Adrenal gland (tissue), 19 donors: ENCODE measurements at places on chromosomes 6 and 20. TPM values are rescaled to one million over a fixed set of nuclear protein-coding genes. Genes with fewer than 3 reads are reported as not detected.
A peak's percentile ranks its signal among the peaks of the same experiment; 100 is the strongest.

Gene SGK2
- total RNA-seq: not detected

Gene FGD2
- 18.3 TPM for total RNA-seq

DNA sequence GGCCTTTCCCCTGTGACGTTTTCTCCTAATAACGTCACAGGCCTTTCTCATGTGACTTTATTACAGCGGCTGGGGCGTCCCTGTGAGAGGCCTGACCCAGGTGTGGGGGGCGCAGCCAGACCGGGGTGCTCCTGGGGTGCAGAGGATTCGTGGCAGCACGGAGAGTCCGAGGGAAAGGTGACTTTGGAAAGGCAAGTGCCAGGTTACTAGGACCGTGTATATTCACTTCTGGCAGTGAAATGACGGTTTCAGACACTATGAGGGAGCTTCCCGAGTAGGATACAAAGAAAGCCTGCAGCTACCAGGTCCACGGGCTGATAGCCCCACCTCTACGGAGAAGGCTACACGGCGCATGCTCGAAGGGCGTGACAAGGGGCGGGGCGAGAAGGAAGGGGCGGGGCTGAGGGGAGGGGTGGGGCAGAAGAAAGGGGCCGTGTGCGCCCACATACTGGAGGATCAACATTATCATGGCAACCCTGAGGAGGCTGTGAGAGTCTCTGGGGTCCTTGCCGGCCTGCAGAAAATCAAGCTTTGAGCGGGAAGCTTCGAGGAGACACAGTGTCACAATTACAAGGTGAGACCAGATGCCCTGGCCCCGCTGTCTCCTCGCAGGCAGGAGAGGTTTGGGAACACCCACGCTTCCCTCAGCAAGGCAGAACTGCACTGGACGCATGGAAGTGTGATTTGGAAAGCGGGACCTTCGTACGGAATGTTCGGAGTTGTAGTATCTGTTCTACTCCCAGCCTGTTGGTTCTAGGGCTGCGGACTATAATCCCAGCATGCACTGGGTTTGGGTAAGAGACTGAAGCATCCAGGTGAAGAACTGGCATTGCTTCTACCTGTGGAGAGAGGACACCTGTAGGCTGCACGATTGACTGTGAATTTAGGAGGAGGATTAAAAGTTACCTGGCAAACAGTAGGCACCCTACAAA lies 54.4 kb upstream of the ZNF337 start:
- peaks cover 2% of the 10 kb centered on the region for H3K4me1 ChIP-seq
- H3K27ac ChIP-seq: no peak overlapping the region
- H3K4me3 ChIP-seq: peak overlapping the region; percentile 62
- DNase-seq: peak; percentile 51
- H3K27me3 ChIP-seq: no peaks in the 10 kb centered on the region

DNA sequence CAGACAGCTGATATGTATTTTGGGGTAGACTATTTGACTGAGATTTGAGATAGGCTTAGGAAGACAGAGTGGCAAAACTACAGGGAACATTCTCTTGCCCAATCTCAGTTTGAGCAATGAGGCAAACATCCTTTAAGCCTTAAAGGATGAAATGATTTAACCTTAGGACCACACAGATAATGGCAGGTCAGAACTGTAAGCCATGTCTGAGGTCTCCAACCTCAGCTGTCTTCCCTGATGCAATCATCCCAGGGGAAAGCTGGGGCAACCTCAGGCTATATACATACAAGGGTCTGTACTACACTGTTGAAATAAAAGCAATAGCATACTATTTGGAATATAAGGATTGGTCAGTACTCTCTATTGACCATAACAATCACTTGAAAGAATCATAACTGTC lies 83.8 kb upstream of the NUP153 start:
- no peaks in the 10 kb centered on the region for H3K27me3 ChIP-seq
- no peak for DNase-seq
- no peaks in the 10 kb centered on the region for H3K4me1 ChIP-seq

- no peaks in the 10 kb centered on the region for H3K4me1 ChIP-seq
- peak; percentile 46 for DNase-seq
- no peak within 1 kb of the TSS for H3K27ac ChIP-seq
- no peaks in the 10 kb centered on the region for H3K27me3 ChIP-seq
- no peaks in the 10 kb centered on the region for H3K36me3 ChIP-seq
- H3K4me3 ChIP-seq: no peak within 1 kb of the TSS
These were observed at the start of gene UNC5CL for GRCh38 chr6:41039060-41039998. UNC5CL (minus strand) TSS chr6:41039221; CDS start chr6:41035074, 4,147 bp downstream.
